ENCODE measurements at places on chromosomes 6 and 20. TPM values are rescaled to one million over a fixed set of nuclear protein-coding genes. Genes with fewer than 3 reads are reported as not detected.

The FAM217A gene
- not detected for total RNA-seq

GRCh38 chr20:7010527-7010926 is 243.0 kb downstream of the BMP2 start:
- no peak overlapping the region for H3K27ac ChIP-seq
- no peaks in the 10 kb centered on the region for H3K36me3 ChIP-seq
- H3K4me1 ChIP-seq: no peaks in the 10 kb centered on the region
- H3K4me3 ChIP-seq: no peak overlapping the region
- H3K27me3 ChIP-seq: no peaks in the 10 kb centered on the region

DNA sequence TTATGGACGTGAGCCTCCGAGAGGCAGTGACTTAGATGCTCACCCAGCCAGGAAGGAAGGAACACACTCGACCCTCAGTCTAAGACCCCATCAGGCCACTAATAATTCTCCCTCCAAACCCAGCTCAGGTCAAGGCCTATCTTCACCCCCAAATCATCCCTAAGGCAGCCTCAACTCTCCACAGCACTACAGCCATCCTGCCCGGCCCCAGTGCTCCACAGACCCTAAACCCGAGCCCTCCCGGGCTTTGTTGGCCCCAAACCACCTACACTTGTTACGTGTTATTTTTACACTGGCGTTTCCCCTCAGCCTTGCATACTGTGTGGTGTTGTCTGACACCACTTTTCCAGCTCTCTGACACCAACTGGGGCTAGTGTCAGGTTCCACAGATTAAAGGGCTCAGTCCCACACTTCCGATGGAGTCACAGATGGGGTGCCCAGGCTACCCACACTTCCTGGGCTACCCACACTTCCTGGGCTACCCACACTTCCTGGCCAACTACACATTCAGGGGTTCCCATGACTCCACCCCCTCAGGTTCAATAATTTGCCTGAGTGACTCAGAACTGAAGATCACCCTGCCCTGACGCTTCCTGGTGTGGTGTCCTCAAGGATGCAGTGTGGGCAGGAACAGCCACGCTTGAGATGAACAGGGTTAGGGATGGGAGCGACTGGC is 25.3 kb downstream of the RBCK1 start:
- peak; percentile 62 for DNase-seq
- peak overlapping the region; percentile 98 for H3K27ac ChIP-seq
- peak overlapping the region; percentile 66 for H3K4me3 ChIP-seq
- peaks cover 79% of the 10 kb centered on the region for H3K4me1 ChIP-seq

GRCh38 chr6:87628881-87629280 is 38.9 kb downstream of the ORC3 start:
- H3K4me3 ChIP-seq: no peak overlapping the region
- H3K4me1 ChIP-seq: no peaks in the 10 kb centered on the region
- no peak overlapping the region for H3K27ac ChIP-seq

DNA sequence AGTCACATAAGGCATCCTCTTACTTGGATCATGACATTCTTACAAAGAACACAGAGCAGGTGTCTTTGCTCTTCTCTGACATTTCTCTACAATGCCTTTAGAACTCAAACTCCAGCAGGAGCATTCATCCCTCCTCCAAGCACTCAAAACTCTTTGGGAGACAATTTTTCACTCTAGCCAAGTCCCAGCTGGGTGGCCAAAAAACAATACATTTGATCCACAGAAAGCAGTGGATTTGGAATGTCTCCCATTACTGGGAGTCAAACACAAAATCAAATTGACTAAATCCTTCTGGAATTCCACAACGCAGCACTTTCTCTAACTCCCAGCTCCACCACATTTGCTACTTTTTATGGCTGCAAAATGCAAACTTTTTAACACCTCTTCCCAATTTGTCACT is 108.6 kb upstream of the VGLL2 start:
- no peak for DNase-seq
- no peak overlapping the region for H3K27ac ChIP-seq
- no peaks in the 10 kb centered on the region for H3K4me1 ChIP-seq

- no peaks in the 10 kb centered on the region for H3K36me3 ChIP-seq
- no peak overlapping the region for H3K27ac ChIP-seq
- H3K27me3 ChIP-seq: no peaks in the 10 kb centered on the region
- no peaks in the 10 kb centered on the region for H3K4me1 ChIP-seq
- no peak overlapping the region for H3K4me3 ChIP-seq
- no peak for DNase-seq
Observed at GRCh38 chr20:19701429-19701828, 56.6 kb upstream of the RIN2 start.
